Esophagus squamous epithelium (tissue), 5 donors: ENCODE measurements at places on chromosomes 5 and 9. TPM values are rescaled to one million over a fixed set of nuclear protein-coding genes. Genes with fewer than 3 reads are reported as not detected.
A peak's percentile ranks its signal among the peaks of the same experiment; 100 is the strongest.

- no peaks in the 10 kb centered on the region for H3K27me3 ChIP-seq
- peaks cover 7% of the 10 kb centered on the region for H3K4me1 ChIP-seq
- peak overlapping the region; percentile 43 for H3K4me3 ChIP-seq
- H3K27ac ChIP-seq: peak overlapping the region; percentile 25
- DNase-seq: no peak
- H3K36me3 ChIP-seq: no peaks in the 10 kb centered on the region
Observed at GRCh38 chr5:31194468-31194813, 955 bp downstream of the CDH6 start.

- no peaks in the 10 kb centered on the region for H3K27me3 ChIP-seq
- no peak overlapping the region for H3K4me3 ChIP-seq
- H3K4me1 ChIP-seq: no peaks in the 10 kb centered on the region
- H3K36me3 ChIP-seq: no peaks in the 10 kb centered on the region
- H3K27ac ChIP-seq: no peak overlapping the region
Observed at GRCh38 chr5:176779537-176779936, 30.8 kb upstream of the UNC5A start.

GRCh38 chr9:121345070-121345469 lies 25.0 kb downstream of the STOM start:
- peaks cover 22% of the 10 kb centered on the region for H3K4me1 ChIP-seq
- no peak overlapping the region for H3K27ac ChIP-seq
- no peaks in the 10 kb centered on the region for H3K36me3 ChIP-seq
- H3K4me3 ChIP-seq: no peak overlapping the region

The ELOVL7 gene
- 8.8 TPM for total RNA-seq

DNA sequence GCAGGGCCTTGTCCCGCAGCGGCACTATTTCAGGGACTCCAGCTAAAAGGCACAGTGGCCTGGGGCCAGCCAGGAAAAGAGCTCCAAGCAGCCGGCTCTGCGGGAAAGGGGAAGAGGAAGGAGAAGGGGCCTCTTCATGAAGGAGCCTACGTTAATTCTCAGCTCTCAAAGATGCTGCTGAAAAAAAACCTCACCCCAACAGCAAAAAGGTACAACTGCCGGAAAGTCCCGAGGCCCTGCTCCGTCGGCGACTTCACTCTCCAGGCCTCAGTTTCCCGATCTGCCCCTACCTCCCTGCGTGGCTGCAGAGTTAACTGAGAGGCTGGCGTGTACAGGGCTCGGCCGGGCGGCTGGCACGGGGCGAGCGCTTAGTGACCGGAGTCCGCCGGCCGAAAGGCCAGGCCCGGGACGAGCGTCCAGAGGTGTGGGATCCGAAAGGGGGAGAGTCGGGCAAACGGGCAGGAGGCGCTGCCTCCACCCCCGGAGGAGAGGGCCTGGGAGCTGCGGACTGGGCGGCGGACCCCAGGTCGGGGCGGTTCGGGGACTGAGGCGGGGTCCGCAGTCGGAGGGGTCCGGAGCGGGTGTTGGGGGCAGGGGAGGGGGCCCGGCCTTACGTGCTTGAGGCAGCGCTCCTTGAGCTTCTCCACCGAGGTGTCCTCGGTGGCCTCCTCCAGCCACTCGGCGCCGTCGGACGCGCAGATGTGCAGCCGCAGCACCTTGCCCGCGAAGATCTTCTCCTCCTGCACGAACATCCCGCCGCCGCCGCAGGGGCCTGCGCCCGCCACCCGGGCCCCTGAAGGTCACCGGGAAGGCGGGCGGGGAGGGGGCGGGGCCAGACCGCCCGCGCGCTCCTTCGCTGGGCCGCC lies 529 bp downstream of the UBAC1 start:
- H3K27ac ChIP-seq: peak overlapping the region; percentile 95
- DNase-seq: no peak
- peak overlapping the region; percentile 98 for H3K4me3 ChIP-seq

DNA sequence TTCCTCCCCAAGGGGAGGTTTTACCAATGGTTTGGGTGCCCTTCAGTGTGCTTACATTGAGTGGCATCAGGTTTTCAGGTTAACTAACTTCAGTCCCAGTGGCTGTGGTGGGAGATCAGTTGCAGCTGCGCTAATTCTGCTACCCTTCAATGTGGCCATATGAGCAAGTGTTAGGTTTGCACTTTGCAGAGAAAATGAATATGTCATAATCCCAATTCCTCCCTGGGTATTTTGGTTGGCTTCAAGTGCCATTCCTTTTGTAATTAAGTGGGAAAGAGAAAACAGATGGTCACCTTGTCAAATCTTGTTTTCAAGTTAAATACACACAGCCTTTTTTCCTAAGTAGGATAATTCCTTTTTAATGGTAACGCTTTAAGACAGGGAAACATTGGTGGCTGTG lies 236.2 kb downstream of the TLE4 start:
- H3K27me3 ChIP-seq: no peaks in the 10 kb centered on the region
- H3K4me1 ChIP-seq: peaks cover 12% of the 10 kb centered on the region
- no peaks in the 10 kb centered on the region for H3K36me3 ChIP-seq
- no peak for DNase-seq
- H3K4me3 ChIP-seq: no peak overlapping the region

- peaks cover 6% of the 10 kb centered on the region for H3K36me3 ChIP-seq
- H3K4me1 ChIP-seq: no peaks in the 10 kb centered on the region
- H3K4me3 ChIP-seq: no peak overlapping the region
- H3K27me3 ChIP-seq: no peaks in the 10 kb centered on the region
- no peak for DNase-seq
- H3K27ac ChIP-seq: no peak overlapping the region
Observed at GRCh38 chr5:138408023-138408422, 30.8 kb upstream of the REEP2 start.

The ENHO gene
- total RNA-seq: 0.38 TPM

- H3K4me3 ChIP-seq: no peak overlapping the region
- peaks cover 9% of the 10 kb centered on the region for H3K4me1 ChIP-seq
- no peaks in the 10 kb centered on the region for H3K36me3 ChIP-seq
- no peak overlapping the region for H3K27ac ChIP-seq
- DNase-seq: no peak
- H3K27me3 ChIP-seq: no peaks in the 10 kb centered on the region
Observed at GRCh38 chr5:43685252-43685950, 82.4 kb downstream of the NNT start.

The EIF4EBP3 gene
- total RNA-seq: 12.4 TPM

DNA sequence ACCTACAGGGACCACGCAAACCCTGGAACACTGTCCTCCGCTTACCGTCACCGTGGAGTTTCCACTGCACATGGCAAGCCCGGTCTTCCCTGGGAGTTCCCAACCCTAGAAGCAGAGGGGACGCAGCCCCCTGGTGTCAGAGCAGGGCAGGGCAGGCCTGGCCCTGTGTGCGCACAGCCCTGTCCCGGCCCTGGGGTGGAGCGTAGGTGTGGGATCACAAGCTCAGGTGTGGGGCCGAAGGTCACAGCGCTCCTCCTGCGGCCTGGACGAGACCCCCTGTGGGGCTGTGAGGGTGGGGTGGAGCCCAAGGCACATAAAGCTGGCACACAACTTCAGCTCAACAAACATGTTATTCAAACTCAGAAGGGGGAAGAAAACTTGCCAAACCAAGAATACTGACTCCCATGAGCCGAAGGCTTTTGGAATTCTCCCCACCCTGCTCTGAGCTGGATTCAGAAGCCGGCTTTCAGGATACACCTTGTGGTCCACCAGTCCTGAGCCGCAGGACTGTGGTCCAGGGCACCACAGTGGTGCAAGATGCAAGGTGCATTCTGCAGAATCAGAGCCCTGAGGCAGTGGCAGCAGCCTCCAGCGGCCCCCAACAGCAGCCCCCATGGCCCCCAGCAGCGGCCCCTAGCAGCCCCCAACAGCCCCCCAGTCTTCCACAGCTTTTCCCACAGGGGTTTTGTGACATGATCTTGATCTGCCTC lies 11.8 kb upstream of the EXOC3 start:
- H3K27me3 ChIP-seq: peaks cover 27% of the 10 kb centered on the region
- no peak overlapping the region for H3K27ac ChIP-seq
- peaks cover 3% of the 10 kb centered on the region for H3K4me1 ChIP-seq
- no peaks in the 10 kb centered on the region for H3K36me3 ChIP-seq
- no peak for DNase-seq
- no peak overlapping the region for H3K4me3 ChIP-seq

The SLC6A19 gene
- not detected for total RNA-seq

The DDX4 gene
- not detected for total RNA-seq

DNA sequence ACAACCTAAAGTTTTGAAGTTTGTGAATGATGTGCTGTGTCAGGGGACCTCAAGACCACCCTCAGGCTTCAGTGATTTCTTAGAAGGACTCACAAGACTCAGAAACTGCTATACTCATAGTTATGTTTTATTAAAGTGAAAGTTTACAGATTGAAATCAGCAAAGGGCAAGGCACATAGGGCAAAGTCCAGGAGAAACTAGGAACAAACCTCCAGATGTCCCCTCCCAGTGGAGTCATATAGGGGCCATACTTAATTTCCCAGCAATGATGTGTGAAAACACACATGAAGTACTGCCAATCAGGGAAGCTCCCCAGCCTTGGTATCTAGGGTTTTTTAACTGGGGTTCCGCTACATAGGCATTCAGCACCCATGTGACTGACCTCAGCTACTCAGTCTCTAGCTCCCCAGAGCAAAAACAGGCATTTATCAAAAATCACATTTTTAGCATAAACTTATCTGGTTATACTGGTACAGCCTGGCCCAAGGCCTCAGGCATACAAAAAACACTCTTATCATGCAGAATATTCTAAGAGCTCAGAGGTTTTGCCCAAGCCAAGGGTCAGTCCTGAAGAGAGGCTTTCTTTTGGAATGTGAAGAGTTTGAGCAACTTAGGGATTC lies 74.7 kb upstream of the ANKRD55 start:
- H3K27me3 ChIP-seq: no peaks in the 10 kb centered on the region
- no peaks in the 10 kb centered on the region for H3K4me1 ChIP-seq
- DNase-seq: no peak
- no peaks in the 10 kb centered on the region for H3K36me3 ChIP-seq

GRCh38 chr5:146647656-146648199 lies 131.7 kb upstream of the GPR151 start:
- no peaks in the 10 kb centered on the region for H3K4me1 ChIP-seq
- H3K27ac ChIP-seq: no peak overlapping the region
- no peak overlapping the region for H3K4me3 ChIP-seq
- H3K27me3 ChIP-seq: no peaks in the 10 kb centered on the region
- DNase-seq: no peak
- no peaks in the 10 kb centered on the region for H3K36me3 ChIP-seq

The CXXC5 gene
- total RNA-seq: 21.3 TPM

GRCh38 chr5:72268753-72269410 lies 51.2 kb downstream of the MRPS27 start:
- H3K4me3 ChIP-seq: no peak overlapping the region
- H3K27ac ChIP-seq: no peak overlapping the region
- H3K27me3 ChIP-seq: no peaks in the 10 kb centered on the region

- H3K4me3 ChIP-seq: no peak overlapping the region
- no peaks in the 10 kb centered on the region for H3K36me3 ChIP-seq
- H3K27ac ChIP-seq: no peak overlapping the region
- no peak for DNase-seq
- no peaks in the 10 kb centered on the region for H3K27me3 ChIP-seq
Observed at GRCh38 chr5:96384353-96384752, 48.7 kb downstream of the PCSK1 start.

The SPINK13 gene
- total RNA-seq: not detected

- H3K4me1 ChIP-seq: peaks cover 22% of the 10 kb centered on the region
- DNase-seq: no peak
- no peaks in the 10 kb centered on the region for H3K27me3 ChIP-seq
- no peak overlapping the region for H3K27ac ChIP-seq
Observed at GRCh38 chr5:115298811-115299210, 2.4 kb upstream of the CCDC112 start.

GRCh38 chr5:137129886-137130680 lies 369.0 kb downstream of the SPOCK1 start:
- no peaks in the 10 kb centered on the region for H3K36me3 ChIP-seq
- no peak overlapping the region for H3K27ac ChIP-seq
- no peak for DNase-seq
- no peak overlapping the region for H3K4me3 ChIP-seq

The NUDCD2 gene
- 5.9 TPM for total RNA-seq

The STXBP1 gene
- total RNA-seq: 4.7 TPM

- no peak overlapping the region for H3K27ac ChIP-seq
- no peak for DNase-seq
- H3K27me3 ChIP-seq: no peaks in the 10 kb centered on the region
- H3K4me3 ChIP-seq: no peak overlapping the region
- peaks cover 69% of the 10 kb centered on the region for H3K4me1 ChIP-seq
Observed at GRCh38 chr5:141492168-141492885, 3.4 kb downstream of the PCDHGC5 start.

DNA sequence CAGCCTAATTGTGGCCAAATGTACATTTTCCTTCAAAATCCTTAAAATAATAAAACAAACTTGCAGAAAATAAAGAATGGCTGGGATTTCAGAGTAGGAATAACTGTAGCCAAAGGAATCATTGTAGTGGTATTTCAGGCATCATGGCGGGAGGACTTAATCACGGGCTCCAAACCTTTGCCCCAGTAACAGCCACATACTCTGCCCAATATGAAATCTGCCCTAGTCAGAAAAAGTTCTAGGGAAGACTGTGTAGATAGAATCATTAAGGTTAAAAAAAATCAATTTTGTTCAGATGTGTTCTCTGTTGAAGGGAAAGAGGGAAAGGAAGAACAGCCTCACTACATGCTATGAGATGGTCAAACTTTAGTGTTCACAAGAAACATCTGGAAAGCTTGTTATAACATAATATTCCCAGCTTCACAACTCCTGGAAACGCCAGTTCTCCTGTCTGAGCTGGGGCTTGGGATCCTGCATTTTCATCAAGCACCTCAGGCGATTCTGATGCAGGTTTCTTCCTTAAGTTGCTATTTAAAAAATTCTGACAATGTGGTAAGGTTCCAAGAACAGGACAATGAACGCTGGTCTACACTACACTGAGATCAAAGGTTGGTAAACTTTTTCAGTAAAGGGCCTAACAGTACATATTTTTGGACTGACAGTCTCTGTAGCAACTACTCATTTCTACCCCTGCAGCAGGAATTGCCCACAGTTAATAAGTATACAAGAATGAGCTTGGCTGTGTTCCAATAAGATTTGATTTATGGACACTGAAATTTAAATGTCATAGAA lies 87.9 kb downstream of the CEMIP2 start:
- H3K4me3 ChIP-seq: no peak overlapping the region
- H3K4me1 ChIP-seq: peaks cover 37% of the 10 kb centered on the region
- no peaks in the 10 kb centered on the region for H3K36me3 ChIP-seq
- no peaks in the 10 kb centered on the region for H3K27me3 ChIP-seq

DNA sequence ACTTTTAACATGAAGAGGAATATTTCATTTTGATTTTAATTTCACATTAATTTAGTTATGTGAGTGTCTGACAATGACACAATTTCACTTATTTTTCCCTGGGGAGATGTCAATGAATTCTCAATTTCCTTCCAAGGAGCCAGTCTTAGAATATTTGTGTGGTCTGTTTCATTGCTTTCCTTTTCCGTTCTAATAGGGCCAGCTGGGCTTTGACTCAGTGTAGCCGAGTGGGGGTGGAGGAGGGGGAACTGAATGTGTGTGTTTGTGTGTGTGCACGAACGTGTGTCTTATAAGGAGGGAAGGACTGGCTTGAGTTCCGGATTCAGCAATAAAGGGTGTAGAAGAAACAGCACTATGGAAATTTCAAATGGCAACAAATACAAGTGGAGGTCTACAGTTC lies 100.0 kb downstream of the BASP1 start:
- H3K4me1 ChIP-seq: peaks cover 4% of the 10 kb centered on the region
- no peak overlapping the region for H3K4me3 ChIP-seq
- no peaks in the 10 kb centered on the region for H3K36me3 ChIP-seq
- no peak for DNase-seq
- no peak overlapping the region for H3K27ac ChIP-seq
- H3K27me3 ChIP-seq: no peaks in the 10 kb centered on the region
